ENCODE measurements at places on chromosomes 3 and 15.
A peak's percentile ranks its signal among the peaks of the same experiment; 100 is the strongest.

- no peak for DNase-seq
Observed at GRCh38 chr3:184327171-184327570, 10.2 kb upstream of the FAM131A start.

- peak; percentile 22 for DNase-seq
Observed at GRCh38 chr15:62135532-62136134, 29.5 kb downstream of the C2CD4B start.

DNA sequence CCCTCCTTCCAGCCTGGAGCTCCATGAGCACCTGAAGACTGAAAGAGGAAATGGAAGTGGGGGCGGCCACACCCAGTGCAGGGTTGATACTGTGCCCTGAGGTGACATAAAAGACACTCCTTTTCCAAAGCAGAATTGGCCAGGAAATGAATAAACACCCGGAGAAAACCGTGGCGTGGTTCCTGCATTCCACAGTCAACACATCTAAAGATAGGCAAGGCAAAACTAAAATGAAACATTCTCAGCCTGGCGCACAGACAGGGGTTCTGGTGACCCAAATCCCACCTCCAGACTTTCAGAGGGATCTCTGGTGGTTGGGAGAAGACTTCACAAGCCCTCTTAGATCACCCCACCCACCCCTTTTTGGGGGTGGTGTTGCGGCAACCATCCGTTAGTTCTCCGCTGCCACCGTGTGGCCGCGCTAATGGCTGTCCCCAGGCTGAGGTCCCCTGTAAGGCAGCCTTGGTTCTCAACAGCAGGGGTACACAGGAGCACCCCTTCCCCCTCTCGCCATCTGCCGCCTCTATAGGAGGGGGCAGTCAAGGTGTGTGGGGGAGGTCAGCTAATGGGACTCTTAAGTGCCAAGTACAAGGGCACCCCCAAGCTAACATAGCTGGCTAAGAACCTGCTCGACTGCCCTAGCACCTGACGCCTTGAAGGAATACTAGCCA lies 2.5 kb upstream of the MST1R start:
- peak; percentile 39 for DNase-seq

GRCh38 chr3:39644176-39644575 lies 165.2 kb upstream of the MYRIP start:
- peak; percentile 14 for DNase-seq

GRCh38 chr15:56017511-56017910 lies 24.1 kb upstream of the NEDD4 start:
- DNase-seq: no peak
